ENCODE measurements at places on chromosomes 7 and 10.

GRCh38 chr7:15481132-15481531 is 80.7 kb downstream of the AGMO start:
- ATAC-seq = no peak

- no peak for ATAC-seq
Observed at GRCh38 chr7:27091941-27092818, 3.6 kb downstream of the HOXA1 start.

GRCh38 chr10:109820620-109821405 is 102.5 kb downstream of the XPNPEP1 start:
- no peak for ATAC-seq

DNA sequence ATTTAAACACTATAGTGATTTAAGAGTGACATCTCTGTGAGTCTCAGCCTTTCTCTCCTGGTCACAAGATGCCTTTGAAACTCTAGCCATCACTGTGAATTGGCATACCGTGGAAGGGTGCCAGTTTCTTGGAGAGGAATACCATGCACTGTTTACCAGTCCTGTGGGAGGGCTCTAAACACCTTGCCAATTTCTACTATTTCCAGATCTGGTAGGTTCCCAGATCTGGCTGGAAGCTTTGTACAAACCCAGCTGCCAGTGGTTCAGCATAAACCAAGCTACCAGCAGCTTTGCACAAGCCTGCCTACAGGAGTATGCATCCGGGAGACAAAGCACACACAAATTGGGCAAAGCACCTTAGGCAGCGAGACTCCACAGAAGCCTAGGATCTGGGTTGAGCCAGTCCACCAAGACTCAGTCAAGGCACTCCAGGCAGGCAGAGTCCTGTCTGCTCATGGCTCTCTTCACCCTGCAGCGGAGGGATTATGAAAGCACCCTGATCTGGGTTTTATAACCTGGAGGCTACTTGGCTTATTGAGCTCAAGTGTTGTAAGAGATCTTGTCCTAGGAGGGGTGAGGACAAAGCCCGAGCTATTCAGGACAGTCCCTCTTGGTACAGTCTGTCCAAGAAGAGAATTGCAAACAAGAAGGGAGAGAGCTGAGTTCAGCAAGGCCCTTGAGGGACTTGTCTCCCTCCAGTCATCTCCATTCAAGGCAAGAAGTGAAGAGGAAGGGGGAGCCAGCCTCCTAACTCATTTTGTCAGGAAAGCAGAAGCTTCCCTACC is 23.6 kb downstream of the MCM10 start:
- no peak for ATAC-seq
